ENCODE measurements at places on chromosomes 2 and 18. TPM values are rescaled to one million over a fixed set of nuclear protein-coding genes. Genes with fewer than 3 reads are reported as not detected.

- no peak for DNase-seq
Observed at GRCh38 chr2:221203856-221204255, 368.2 kb downstream of the EPHA4 start.

DNA sequence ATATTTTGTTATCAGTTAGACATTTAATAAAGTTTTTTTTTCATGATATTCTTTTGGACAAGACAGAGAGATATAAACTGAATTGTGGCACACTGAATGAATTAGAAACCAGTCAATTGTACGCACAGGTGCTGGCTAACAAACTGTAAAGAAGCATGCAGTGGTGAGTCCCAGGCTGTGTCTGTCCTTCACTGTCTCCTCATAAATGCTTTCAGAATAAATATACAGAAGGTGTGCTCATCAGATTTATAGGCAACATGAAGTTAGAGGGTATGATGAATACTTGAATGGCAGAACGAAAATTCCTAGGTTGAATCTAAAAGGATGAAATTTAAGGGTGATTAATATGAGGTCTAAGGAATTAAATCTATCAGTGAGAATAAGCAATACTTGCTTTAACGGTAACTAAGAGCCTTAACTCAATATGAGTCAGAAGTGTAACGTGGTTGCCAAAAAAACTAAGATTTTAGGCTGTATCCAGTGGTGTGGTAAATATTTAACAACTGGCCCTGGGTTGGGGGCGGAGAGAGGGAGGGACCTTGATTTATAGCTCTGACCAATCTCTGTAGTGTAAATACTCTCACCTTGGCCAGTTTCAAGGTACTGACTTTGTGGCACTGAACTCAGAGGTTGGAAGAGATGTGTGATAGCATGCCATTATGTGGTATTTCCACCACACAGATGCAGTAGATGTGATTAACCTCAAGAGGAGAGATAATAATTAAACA, 41.9 kb upstream of the AAK1 start:
- no peak for DNase-seq

DNA sequence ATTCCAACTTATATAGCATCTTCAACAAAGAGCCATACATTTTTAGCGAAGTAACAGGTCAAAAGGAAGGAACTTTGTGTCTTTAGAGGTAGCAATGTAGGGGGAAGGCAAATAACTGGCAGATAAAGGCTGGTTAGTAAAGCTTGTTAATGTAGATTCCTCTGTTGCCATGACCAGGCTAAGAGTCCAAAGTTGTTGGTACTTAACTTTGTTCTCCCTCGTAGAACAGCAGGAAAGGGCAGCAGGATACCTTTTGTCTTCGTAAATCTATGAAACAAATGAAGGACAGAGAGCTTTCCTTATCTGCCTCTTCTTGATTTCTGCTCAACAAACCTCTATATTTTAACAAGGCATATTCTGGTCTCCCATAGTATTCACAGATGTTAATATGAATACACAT, 18.6 kb downstream of the ZBTB14 start:
- no peak for DNase-seq

- no peak for DNase-seq
Observed at GRCh38 chr2:237090906-237091305, 5.2 kb downstream of the COPS8 start.

- DNase-seq: no peak
Observed at GRCh38 chr2:109342256-109342850, 213.3 kb downstream of the SH3RF3 start.

GRCh38 chr18:63757541-63757940, 17.7 kb upstream of the SERPINB7 start:
- no peak for DNase-seq

DNA sequence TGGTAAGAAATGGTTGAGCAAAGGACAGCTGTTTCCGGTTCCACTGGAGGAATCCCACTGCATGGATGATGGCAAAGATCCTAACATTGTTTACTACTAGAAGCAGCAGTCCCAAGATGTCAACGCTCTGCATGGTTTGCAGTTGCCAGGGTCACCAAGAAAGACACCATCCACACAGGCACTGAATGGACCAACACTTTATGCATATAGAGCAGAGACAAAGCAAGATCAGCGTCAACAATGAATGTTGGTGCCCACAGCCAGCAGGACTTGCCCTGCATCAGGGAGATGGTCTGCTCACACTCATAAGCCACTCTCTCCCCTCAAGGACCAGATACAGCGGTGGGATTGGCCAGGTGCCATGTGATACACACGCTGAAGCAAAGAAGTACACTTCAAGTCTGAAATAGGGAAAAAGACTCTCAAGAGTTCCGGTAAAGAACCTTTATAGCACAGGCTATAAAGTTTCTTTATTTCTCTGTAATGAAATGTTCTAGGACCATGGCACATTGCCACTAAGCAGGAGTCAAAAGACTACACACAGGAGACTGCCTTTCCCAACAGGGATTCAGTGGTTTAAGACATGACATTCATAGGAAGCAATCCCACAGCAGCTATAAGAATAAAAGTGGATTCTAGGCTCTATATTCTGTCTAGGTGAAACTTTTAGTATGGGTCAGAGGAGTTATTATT, 133.2 kb upstream of the EPHA4 start:
- DNase-seq: no peak

- DNase-seq: no peak
Observed at GRCh38 chr18:4405965-4406364, 49.1 kb downstream of the DLGAP1 start.

DNA sequence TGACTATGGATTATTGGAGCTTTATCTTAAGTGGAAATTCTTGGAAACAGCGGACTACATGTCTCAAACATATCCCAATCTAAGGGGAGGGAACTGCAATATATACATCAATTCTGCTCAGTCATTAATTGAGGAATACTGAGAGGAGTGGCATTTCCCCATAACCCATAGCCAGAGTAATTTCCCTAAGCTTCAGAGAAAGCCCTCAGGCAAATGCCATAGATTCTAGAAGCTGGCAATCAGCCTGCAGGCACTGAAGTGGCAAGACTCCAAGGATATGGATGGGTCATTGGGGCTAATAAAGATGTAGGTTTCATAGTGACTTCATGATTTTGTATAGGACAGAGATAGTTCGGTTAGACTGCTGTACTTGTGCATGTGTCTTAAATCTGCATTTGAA, 1960.5 kb upstream of the PIK3C3 start:
- DNase-seq: no peak

DNA sequence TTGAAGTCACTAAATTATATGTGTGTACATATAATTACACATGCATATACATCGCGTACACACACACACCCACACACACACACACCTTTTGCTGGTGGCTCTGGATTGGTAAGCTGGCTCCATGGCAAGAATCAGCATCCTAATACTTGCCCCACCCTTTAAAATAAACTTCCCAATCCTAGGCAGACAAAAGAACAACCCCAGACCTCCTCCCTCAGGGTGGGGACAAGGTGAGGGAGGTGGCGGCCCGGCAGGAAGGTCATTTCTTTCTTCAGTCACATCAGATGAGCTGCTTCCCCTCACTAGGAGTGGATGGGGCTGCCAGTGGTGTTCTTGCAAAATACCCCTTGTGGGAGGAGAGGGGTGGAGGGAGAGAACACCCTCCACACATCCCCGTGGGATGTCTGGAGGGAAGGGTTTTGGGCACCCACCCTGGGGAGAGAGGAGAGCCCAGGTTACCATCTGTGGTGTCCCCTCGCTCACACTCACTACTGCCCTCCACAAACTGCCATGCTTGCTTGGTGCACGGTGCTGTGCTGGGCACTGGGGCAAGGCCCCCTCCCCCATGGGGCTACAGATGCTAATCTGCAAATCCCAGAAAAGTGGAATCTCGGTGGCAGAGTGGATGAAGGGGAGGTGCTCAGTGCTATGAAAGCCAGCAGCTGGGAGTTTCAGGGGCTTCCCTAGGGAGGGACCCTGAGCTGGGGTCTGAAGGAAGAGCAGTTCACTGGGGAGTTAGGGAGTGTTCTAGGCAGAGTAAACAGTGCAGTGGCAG, 64.0 kb downstream of the ODC1 start:
- DNase-seq: no peak

DNA sequence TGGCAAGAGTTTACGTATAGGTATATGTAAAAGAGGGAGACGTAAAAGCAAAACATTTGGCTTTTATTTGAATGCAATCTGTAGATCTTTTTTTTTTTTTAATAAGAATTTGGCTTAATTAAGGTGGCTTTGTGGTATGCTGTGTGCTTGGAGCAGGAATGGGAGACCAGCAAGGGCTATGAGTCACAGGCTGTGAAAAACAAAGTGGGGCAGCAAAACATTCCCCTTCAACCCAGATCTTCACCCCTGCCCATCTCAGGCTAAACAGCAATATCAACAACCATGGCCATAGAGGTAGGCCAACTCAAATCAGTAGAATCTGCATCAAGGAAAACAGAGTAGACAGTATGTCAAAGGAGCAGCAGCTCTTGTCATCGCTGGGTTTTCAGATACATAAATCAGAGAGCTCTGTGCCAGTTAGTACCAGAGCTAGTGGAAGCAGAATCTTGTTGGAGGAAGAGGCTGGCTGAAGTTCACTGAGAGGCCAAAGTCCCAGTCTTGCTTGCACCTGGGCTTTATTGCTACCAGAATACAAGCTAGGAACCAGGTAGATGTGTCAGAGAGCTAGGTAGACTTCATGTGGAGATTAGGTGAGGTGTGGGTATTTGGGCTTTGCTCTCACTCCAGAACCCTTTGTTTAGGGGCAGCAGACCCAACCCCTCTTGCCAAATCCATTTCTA, 191.5 kb upstream of the FANCL start:
- no peak for DNase-seq

RESP18 gene
- total RNA-seq: not detected

MPP4 gene
- total RNA-seq: 1.0 TPM

All from epithelial cell of proximal tubule (primary cell).